ENCODE measurements at places on chromosomes 2 and 18. TPM values are rescaled to one million over a fixed set of nuclear protein-coding genes. Genes with fewer than 3 reads are reported as not detected.

Gene SP140
- total RNA-seq = 0.35 TPM

Gene ASB18
- total RNA-seq = not detected

Gene VIL1
- total RNA-seq = 2.7 TPM

Gene SLC38A11
- total RNA-seq = not detected

Gene UGT1A5
- total RNA-seq = not detected

Gene CENPA
- 45.6 TPM for total RNA-seq

Gene MSGN1
- total RNA-seq = not detected

Gene GRHL1
- 5.5 TPM for total RNA-seq

Gene GPR17
- total RNA-seq = not detected

Gene FBXO36
- total RNA-seq = 0.29 TPM

Gene TEX44
- not detected for total RNA-seq

Gene FOXD4L1
- 0.20 TPM for total RNA-seq

Gene USP14
- 114 TPM for total RNA-seq

Gene REG3A
- 0.31 TPM for total RNA-seq

Gene C2orf80
- total RNA-seq = not detected

Gene SLC16A14
- not detected for total RNA-seq

Gene C2orf78
- 0.22 TPM for total RNA-seq

Gene ACTG2
- 0.67 TPM for total RNA-seq

Gene DSC2
- total RNA-seq = 11.8 TPM

Gene SFT2D3
- total RNA-seq = 8.8 TPM

Gene TUBA4B
- not detected for total RNA-seq

Gene SCN7A
- total RNA-seq = 0.07 TPM

Gene XDH
- total RNA-seq = not detected

Measured in K562 (cell line).